ENCODE measurements at places on chromosomes 12 and 14.

GRCh38 chr14:64843548-64843947 is 36.2 kb downstream of the SPTB start:
- no peak for DNase-seq

GRCh38 chr12:24888813-24889212 is 60.1 kb downstream of the BCAT1 start:
- DNase-seq = no peak

DNA sequence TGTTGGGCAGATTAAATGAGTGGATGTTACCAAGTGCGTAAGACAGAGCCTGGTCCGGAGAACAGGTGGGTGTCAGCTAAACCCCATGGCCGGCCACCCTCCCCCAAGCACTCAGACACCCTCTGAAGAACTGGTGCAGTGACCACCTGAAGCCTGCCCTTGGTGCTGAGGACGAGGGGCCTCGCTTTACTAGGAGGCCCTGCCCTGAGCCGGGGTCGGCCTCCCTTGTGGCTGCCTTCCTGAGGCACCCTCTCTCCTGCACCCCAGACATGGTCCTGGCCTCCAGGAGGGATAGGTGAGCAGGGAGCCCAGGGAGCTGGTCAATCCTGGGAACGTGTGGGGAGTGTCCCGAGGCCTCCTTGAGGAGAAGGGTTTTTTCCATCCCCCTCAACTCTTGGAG is 4.9 kb upstream of the KIF26A start:
- DNase-seq = no peak

DNA sequence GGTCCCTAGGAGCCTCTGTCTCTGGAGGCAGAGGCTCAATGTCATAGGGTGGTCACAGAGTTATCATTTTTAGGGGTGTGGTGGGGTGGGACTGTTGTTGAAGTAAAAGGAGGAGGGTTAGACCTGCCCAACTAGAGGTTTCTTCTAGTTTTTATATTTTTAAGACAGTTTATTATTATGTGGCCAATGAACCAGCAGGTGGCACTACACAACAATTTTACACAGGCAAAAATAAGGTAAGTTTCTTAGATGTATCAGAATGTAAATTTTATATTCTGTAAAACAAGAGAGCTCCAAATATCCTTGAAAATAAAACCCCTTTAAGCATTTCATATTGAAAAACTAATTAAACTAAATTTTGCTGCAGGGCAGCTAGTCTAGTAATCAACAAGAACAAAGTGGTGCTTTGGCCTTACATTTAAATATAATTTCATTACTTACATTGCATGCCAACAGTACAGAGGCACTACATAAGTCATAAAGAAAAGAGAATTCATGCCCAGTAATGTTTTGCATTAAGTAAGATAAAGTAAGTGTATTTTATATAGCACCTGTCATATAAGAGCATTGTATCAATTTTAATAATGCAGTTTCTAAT is 22.2 kb upstream of the OVCH1 start:
- DNase-seq = peak; percentile 38

GRCh38 chr14:55129086-55129427 is at the start of gene LGALS3:
LGALS3 (plus strand) TSS chr14:55129252; CDS start chr14:55137374, 8,122 bp downstream.
- peak; percentile 95 for DNase-seq

- DNase-seq = no peak
Observed at GRCh38 chr12:76065917-76066316, 18.6 kb downstream of the NAP1L1 start.

DNA sequence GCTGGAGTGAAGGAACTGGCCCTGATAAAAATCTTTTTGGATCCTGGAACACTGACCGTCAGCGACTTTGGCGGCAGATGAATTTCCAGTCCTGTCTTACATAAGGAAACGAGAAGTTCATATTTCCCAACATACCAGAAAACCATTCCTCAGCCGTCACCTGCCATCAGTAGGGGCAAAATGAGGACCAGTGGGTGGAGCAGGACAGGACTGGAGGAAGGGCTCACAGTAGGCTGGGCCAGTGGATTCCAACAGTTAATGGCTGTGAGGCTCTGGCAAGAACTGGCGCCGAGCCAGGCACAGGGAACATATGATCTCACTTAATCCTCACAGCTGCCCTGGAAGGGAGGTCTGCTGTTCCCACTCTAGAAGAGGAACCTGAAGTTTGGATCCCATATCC is 67.2 kb upstream of the FAM181A start:
- no peak for DNase-seq

DNA sequence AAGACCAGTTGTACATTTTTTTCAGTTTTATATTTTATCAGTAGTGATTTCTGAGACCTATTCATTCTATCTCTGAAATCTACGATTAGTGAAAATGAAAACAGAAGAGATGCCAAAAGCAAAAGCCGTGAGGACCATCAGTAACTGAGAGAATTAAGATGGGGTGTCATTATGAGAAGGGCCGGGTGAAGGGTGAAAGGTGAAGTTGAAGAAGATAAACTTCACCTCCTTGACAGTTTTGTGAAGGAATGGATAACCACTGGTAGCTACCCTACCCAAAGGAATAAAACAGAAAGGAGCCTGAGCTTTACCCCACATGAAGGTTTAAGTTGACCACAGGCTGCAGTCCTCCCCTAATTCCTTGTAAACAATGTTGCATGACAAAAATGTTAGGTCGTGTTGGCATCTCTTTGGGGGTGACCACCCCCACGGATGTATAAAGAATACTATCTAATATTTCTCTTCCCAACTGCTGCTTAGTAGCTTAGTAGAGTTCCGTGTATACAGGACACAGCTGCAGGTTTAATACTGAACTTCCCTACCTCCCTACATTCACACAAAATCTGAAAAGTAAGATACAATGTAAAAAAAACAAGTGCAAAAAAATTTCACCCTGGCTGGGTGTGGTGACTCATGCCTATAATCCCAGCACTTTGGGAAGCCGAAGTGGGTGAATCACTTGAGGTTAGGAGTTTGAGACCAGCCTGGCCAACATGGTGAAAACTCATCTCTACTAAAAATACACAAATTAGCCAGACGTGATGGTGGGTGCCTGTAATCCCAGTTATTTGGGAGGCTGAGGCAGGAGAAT is 23.9 kb downstream of the GPR19 start:
- DNase-seq = peak; percentile 23

DNA sequence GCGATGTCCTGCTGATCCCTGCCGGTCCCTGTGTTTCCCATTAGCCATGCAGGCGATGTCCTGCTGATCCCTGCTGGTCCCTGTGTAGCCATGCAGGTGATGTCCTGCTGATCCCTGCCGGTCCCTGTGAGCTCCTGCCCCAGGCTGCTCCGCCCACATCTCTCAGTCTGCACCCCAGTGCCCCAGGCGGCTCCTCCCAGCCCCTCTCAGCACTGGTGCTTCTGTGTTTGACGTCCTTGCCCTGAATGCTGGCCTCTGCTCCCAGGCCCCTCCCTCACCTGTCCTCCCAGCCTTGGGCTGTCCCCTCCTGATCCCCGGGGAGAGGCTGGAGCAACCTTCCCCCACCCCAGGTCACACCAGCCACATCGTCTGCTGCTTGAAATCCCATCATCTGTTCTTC is 41.4 kb upstream of the TEX22 start:
- DNase-seq = no peak

DNA sequence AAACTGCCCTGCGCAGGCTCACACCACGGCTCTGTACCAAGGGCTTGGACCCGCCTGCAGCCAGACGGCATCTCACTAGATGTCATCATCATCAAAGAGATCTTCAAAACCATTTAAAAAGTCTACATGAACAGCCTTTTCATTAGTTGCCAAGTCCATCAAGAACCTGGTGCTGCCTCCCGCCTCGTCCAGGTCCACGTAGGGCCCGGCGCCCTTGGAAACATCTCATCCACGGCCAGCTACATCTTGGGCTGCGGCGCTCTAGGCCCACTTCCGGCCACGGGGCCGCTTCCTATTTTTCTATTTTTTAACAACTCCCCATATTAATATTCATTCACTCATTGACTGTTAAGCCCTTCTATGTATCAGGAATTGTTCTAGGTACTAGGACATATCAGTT is 7.4 kb upstream of the GNPNAT1 start:
- no peak for DNase-seq

- DNase-seq = no peak
Observed at GRCh38 chr12:132027636-132028035, 77.9 kb downstream of the EP400 start.

- no peak for DNase-seq
Observed at GRCh38 chr12:50338920-50339645, 55.8 kb upstream of the LIMA1 start.

- peak; percentile 64 for DNase-seq
Observed at GRCh38 chr14:52873694-52874093, 77.2 kb downstream of the FERMT2 start.

GRCh38 chr14:52031781-52032180 is 37.1 kb downstream of the NID2 start:
- DNase-seq = peak; percentile 85

GRCh38 chr12:31729705-31730104 is 884 bp upstream of the AMN1 start:
- DNase-seq = no peak

DNA sequence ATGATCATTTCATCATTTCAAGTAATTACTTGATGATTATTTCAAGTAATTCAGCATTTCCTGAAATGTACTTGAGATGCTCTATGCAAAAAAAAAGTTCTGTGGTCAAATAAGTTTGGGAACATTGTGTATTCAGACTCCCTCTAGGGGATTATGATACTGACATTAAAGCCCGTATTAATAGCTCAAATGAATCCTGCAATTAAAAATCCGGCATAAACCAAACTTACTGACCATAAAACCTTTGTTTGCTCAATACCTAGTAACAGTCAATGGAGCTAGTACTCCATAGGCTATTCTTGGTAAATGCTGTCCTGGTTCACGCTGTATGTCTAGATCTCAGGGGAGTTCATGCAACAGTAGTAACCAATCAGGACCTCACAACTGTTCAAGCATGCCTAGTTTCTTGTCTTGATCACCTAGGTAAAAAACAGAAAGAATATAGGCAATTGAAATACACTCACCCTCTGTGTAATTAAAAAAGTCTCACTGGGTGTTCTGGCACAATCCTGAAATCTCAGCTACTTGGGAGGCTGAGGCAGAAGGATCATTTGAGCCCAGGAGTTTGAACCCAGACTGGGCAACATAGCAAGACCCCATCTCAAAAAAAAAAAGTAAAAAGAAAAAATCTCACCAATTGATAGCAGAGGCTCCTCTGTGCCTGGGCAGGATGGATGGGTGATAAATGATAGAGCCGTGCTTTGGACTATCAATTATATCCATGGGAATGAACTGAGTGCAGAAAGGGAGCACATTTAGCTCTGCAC is 14.1 kb downstream of the ALDH1L2 start:
- no peak for DNase-seq

GRCh38 chr12:122811777-122812176 is 23.5 kb upstream of the HIP1R start:
- no peak for DNase-seq

- DNase-seq = peak; percentile 48
Observed at GRCh38 chr14:94864387-94865195, 94.7 kb upstream of the GSC start.

DNA sequence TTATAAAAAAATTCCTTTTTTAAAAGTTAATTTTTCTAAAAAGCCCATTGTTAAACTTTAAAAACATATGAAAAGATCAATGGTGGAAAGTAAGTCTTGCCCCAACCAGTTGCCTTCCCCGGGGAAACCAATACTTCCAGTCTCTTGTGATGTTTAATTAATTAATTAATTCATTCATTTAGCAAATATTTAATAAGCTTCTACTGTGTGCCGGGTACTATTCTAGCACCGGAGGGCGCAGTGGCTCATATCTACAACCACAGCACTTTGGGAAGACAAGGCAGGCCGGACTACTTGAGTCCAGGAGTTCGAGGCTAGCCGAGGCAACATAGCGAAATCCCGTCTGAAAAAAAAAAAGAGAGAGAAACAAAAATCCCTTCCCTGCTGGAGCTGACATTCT is 87.4 kb downstream of the HECTD4 start:
- DNase-seq = no peak

GRCh38 chr14:65927931-65928356 is 515.4 kb downstream of the FUT8 start:
- DNase-seq = no peak

GRCh38 chr14:51432302-51432948 is 192.4 kb downstream of the TMX1 start:
- DNase-seq = no peak

DNA sequence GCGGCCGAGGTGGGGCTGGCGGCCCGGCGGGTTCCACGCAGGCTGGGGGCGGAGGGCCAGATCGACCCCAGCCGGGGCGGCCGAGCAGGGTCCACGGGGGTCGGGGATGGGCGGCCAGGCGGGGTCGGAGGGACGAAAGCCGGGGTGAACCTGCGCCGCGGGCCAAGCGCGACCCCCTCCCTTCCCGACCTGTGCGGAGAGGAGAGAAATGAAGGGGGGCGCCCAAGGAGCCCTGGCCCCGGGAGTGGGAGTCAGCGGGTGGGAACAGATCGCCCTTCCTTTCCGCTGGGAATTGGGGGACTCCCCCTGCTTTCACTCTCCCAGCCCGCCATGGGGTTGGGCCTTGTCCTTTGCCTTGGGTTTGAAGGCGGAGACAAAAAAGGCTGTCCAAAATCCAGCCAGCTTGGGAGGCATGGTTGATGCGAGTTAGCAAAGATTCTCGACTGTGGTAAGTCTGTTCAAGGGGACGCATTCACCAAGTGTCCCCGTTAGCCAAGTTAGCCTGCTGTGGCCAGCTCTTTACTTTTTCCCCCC is 559 bp upstream of the CKAP4 start:
- DNase-seq = peak; percentile 70

DNA sequence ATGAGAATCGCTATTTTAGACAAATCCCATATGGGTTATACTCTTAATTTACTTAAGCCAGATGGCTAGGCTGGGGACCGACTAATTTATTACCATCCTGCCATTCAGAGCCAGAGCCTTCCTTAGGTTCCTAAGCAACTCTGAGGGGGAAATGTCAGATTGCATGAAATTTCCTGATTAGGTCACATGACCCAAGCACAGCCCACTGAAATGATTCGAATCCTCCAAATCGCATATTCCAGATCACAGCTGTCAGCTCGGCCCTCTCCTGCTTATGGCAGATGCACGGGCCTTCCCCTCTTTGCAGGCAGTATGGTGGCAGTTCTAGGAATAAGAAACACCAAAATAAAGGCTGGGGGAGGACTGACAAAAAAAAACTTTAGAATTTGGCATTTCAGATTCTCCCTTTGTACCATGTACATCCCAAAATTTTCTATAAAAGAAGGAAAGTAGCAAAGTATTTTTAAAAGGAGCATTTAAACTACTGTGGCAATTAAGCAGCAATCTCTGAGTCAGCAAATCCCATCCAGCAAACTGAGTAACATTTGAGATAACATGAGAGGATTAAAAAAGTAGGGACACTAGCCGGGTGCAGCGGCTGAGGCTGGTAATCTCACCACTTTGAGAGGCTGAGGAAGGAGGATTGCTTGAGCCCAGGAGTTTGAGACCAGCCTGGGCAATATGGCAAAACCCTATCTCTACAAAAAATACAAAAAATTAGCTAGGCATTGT is 30.5 kb upstream of the NUDT4 start:
- DNase-seq = no peak

GRCh38 chr12:79420146-79420618 is 270.6 kb downstream of the PAWR start:
- peak; percentile 52 for DNase-seq

DNA sequence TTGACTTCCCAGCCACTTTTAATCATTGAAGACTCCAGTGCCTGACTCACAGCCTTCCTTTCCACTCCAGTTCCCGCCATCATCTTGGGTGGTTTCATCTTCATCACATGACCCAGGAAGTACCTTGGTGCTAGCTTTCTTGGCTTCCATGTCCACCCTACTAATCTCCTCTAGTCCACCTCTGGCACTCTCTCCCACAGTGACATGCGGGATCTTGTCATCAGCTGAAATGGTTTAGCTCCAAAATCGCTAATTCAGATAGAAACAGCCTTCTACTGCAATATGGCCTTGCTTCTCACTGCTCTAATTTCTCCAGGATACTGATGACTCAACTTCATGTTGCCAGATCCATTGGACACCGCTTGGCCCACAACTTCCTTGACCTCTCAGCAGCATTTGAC is 24.5 kb downstream of the WDR20 start:
- DNase-seq = peak; percentile 63

All from AG20443 (cell line).